IPS DF 6.9 (cell line): ENCODE measurements at places on chromosomes 13 and 19.

DNA sequence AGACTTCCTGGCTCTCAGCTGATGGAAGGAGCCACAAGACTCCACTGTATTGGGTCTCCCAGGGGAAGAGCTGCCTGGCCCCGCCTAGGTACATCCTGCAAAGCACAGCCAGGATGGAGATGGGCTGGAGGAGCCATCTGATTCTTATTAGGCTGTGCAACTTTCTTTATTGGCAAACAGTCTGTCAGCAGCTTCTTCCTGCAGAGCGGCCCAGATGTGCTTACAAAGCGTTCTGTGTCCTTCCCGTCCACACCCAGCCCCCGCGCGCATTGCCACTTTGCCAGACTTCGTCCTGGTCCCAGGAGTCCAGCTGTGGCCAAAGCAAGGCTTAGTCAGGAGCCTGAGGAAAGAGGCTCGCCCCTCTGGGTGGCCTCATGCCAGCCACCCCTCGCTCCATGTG, 409.3 kb downstream of the ZNF536 start:
- no peak for DNase-seq

DNA sequence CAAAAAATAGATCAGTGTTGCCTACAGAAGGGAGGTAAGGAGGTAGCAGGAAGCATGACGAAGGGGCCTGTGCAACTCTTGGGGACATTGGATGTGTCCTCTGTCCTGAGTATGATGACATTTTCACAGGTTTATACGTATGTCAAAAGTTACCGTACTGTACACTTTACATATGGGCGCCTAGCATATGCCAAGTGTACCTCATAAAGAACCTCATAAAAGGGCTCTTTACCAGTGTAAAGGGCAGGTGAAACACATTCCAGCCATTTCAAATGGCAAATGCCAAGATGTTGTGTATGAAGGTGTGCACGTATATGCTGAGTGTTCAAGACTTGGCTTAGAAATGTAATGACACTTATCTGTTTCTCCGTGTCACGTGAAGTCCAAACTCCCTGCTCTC, 573.4 kb downstream of the EFNB2 start:
- no peak for DNase-seq

DNA sequence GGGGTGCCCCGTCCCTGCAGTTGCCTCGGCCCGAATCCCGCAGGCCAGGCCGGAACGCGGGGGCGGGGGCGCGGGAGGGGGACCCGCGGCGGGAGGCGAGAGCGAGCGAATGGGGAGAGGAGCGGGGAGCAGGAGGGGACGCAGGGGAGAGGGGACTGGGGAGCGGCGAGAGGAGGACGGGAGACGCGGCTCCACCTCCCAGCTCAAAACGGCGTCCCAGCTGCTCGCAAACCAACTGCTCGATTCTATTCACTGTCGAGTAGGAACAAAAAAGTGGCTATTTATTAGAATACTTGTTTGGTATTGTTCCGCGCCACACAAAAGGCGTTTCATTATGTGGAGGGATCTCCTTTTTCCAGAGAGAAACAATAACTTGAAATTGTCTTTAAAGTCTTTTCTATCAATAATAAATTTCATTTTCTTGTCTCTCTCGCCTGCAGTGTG, 10.6 kb upstream of the SOX1 start:
- no peak for DNase-seq

DNA sequence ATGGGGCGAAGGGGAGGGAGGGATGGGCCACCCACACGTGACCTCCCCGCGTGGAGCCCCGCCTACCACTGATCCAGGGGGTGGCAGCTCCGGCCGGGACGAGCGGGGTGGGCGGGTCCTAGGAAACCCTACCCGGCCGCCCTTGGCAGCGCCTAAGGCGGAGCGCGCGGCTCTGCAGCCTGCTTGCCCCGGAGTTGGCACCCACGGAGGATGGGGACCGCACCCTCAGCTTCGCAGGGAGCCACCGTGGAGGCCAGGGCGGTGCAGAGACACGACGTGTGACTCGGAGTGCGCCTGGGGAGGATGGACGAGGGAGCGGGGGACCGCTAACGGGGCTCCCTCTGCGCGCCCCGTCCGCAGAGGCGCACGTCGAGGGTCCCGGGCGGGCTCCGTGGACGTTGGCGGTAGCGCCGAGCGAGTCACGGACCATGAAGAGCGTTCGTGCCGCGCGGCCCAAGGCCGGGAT, at the start of gene RGS9BP:
Gene RGS9BP, plus strand, starts transcription at position 129 of the 466 bp plus-strand sequence. CDS start 416 bp downstream, outside the sequence.
- no peak for DNase-seq

DNA sequence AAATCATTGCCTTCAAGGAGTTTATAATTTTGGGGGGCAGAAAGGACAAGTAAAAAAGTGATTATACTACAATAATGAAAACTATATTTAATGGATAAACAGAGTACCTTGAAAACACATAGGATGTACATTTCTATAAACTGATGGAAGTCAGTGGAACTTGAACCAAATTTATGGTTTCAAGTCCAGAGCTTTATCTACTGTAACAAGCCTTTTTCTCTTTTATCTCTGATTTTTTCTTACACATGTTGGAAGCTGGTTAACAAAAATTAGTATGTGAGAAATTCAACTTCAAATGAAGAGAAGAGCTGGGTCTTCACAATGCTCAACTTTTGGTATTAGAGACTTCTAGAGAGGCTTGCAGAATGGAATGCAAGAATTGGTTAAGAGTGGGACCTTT, 393.6 kb downstream of the LMO7 start:
- no peak for DNase-seq

GRCh38 chr13:102233566-102234208, 168.2 kb downstream of the FGF14 start:
- DNase-seq, result no peak

DNA sequence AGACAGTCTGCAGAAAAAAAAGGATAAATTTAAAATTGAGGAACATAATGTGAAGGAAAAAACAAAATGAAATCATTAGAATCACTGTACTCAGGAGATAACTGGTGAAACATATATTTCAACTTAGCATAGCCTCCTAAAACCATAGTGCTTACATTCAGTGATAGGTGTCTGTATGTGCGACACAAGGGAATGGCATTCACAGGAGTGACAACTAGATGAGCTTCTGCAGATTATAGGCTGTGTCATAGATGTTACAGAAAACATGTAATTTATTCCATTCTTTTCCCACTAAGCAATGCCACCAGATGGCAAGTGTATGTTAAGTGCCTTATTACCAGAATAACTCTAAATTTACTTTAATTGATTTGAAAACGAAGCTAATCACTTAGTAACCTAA, 960.0 kb upstream of the PCDH20 start:
- no peak for DNase-seq

GRCh38 chr19:17721821-17722220, 2.5 kb downstream of the MAP1S start:
- DNase-seq, result no peak

- DNase-seq, result no peak
Observed at GRCh38 chr19:35566738-35567137, 3.3 kb upstream of the ATP4A start.

- DNase-seq, result no peak
Observed at GRCh38 chr13:39012608-39013007, 22.0 kb upstream of the STOML3 start.

GRCh38 chr13:94154367-94154766, 325.1 kb downstream of the DCT start:
- no peak for DNase-seq

GRCh38 chr13:46232281-46232680, 20.6 kb downstream of the LRRC63 start:
- no peak for DNase-seq

- DNase-seq, result no peak
Observed at GRCh38 chr13:95540888-95541287, 11.6 kb upstream of the CLDN10 start.

- no peak for DNase-seq
Observed at GRCh38 chr13:107600971-107601370, 614.4 kb downstream of the LIG4 start.

DNA sequence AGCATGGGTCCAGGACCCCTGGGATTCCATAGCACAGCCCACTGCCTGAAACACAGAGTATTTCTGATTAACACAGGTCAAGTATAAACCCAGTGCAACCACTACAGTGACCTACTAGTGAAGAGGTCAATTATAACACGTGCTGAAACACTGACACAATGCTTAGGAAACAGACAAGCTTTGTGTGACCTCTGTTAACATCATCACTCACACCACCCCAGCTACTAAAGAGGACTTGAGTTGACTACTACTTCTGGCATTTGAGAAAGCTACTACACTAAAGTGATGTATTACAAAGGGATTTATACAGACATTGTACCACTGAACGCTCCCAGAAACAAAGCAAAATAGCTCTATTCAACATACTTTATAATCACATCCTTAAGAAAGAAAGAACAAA, 1935.9 kb upstream of the PCDH20 start:
- DNase-seq, result no peak

DNA sequence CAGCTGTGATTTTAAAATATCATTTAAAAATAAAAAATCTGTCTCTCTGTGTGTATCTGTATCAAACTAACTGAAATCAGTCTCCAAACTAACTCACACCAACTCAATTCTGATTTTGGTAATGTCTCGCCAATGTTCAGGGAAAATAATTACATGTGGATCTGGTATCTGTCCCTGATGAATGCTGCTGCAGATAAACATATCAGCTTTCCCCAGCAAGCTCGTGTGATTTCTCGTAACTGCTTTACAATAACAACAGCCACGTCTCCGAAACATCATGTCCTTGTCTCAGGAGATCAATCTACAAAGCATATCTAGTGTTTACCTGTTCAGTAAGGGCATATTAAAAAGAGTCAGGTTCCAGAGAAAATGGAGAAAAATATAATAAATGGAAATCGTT, 129.0 kb downstream of the IRS2 start:
- no peak for DNase-seq

- DNase-seq, result peak; percentile 16
Observed at GRCh38 chr13:87810391-87810801, 139.2 kb downstream of the SLITRK5 start.

GRCh38 chr13:50072676-50073075, 57.4 kb downstream of the KCNRG start:
- no peak for DNase-seq

- DNase-seq, result no peak
Observed at GRCh38 chr13:82070416-82070815, 1729.5 kb upstream of the SPRY2 start.

DNA sequence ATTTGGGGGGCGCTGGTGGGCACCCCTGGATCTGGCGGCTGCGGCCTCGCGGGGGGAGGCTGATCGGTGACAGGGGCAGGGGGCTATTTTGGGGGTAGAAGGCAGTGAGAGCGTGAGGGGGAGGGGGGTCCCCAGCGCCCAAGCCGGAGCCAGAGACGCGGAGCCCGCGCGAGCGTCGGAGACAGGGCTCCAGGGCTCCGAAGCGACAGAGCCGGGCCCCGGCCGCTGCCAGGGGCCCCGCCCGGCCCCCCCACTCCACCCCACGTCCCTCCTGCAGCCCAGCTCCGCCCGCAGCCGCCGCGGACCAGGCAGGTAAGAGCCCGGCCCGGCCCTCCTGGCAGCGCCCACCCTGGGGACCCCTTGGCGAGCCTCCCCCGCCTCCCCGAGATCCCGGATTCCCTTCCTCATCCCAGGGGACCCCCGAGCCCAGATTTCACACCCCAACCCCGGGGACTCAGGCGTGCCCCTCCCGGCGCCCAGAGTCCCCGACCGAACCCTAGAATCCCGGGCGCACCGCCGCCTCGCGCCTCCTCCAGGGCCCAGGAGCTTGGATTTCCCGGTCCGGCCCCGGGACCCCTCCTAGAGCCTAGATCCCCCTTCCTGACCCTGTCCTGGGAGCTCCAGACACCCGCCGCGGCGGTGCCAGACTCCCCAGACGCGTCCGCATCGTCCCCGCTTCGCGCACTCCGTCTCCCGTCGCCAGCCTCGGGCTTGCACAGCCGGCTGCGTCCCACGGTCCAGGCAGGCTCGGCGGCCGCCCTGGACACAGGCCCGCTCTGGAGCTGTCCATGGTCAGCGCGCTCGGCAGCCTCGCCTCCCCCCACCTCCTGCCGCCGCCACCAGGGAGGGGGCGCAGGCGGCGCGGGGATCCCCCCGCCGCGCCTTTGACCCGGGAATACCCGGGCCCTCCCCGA, at the start of gene PPFIA3:
Gene PPFIA3, plus strand, starts transcription at position 134 of the 914 bp plus-strand sequence. CDS start 8,330 bp downstream, outside the sequence.
- DNase-seq, result no peak

- no peak for DNase-seq
Observed at GRCh38 chr13:51588406-51588949, 4.2 kb downstream of the WDFY2 start.
